ENCODE measurements at places on chromosomes 1 and 21.
A peak's percentile ranks its signal among the peaks of the same experiment; 100 is the strongest.

DNA sequence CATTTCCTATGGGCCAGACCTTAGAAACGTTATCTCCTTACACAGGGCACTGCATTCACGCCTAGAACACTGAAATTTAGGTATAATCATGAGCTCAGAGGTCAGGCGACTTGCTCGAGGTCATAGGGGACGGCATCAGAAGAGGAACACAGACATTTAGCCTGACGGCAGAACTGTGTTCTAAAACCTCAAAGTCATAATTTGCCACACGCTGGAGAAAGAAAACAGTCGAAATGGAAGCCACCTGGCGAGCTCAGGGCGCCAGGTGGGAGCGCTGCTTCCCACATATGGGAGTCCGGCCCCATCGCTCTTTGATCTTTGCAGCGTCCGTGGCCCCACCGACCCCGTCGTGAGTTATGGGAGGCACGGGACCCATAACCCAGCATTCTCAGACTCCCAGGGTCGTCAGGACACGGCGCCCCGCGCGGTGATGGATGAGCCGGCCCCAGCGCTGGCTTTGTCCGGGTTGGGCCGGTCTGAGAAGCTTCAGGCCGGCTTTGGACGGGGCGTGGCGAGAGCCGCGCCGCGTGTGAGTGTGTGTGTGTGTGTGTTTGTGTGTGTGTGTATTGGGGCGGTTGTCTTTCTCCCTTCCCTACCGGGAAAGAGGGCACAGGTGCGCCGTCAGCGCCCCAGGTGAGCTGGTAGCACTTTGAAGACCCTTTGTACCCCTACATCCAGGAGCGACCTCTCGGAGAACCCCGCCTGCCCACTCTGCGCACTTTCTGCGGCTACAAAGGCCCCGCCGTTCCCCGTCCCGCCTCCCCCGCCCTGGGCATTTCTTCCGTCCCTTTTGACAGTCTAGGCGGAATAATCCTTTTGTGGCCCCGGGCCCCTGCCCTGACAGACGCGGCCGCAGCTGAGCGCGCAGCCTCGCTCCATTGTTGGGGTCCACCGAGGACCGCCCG, 861 bp upstream of the DRAXIN start:
- no peak for DNase-seq

DNA sequence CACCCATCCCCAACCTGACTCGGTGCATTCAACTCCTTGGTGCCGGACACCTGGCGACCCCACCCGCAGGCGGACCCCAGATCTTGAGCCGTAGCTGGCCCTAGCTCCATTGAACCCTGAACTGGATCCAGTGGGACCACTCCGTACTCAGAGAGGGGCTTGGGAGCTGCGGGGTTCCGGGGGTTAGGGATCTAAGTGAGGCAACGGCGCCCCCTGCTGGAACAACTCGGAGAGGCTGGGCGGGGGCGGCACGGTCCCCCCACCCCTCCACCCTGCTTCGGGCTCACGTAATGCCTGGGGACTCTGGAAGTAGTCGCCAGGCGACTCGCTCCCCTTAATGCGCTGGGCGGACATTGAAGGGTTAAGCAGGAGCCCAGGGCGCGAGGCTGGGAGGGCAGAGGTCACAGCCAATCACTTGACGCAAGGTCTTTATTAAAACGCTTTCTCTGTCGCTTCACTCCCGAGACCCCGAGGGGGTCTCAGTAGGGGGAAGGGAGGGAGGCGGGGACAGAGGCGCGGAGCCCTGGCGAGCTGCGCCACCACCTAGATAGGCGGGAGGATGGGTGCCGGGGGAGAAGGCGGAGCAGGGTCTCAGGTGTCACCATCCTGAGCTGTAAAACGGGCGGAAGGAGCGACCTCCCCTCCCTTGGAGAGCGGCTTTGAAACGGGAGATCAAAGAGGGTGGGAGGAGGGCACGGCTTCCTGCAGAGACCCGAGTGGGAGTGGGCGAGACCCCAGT, 704 bp upstream of the CRABP2 start:
- peak; percentile 58 for DNase-seq

GRCh38 chr21:14842601-14843000, 222.2 kb downstream of the NRIP1 start:
- DNase-seq = no peak

GRCh38 chr1:197770243-197770642, 5.0 kb downstream of the DENND1B start:
- DNase-seq = no peak

GRCh38 chr1:222459652-222460051, 88.3 kb downstream of the HHIPL2 start:
- no peak for DNase-seq

- DNase-seq = no peak
Observed at GRCh38 chr1:62891956-62892562, 108.1 kb downstream of the ATG4C start.

- DNase-seq = no peak
Observed at GRCh38 chr1:155946633-155947219, 5.3 kb downstream of the RXFP4 start.

- DNase-seq = peak; percentile 21
Observed at GRCh38 chr1:88800382-88801051, 90.8 kb downstream of the GTF2B start.

GRCh38 chr1:220341126-220341525, 68.9 kb upstream of the RAB3GAP2 start:
- no peak for DNase-seq

DNA sequence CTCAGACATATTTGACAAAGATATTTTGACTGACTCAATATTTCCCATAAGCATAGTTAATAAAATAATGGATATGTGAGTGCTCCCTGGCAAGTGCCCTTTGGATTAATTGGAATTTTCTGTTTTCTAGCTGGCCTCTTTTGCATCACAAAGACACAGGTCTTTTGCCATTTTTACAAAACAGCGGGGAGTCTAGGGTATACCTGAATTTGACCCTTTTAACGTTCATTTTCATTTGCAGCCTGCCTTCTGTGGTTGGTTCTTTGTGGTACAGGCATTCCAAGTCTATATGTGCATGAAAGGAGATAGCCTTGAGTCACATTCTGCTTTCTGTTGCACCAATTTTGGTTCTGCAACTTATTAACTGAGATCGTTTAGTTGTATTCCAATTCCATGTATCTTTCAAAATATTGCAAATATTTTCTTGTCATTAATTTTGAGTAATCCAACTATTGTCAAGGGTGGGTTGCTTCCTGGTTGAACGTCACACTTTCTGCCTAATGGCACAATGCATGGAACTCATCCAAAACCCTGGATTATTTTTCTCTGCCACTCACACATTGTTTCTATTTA, 171.7 kb downstream of the CRB1 start:
- DNase-seq = no peak

DNA sequence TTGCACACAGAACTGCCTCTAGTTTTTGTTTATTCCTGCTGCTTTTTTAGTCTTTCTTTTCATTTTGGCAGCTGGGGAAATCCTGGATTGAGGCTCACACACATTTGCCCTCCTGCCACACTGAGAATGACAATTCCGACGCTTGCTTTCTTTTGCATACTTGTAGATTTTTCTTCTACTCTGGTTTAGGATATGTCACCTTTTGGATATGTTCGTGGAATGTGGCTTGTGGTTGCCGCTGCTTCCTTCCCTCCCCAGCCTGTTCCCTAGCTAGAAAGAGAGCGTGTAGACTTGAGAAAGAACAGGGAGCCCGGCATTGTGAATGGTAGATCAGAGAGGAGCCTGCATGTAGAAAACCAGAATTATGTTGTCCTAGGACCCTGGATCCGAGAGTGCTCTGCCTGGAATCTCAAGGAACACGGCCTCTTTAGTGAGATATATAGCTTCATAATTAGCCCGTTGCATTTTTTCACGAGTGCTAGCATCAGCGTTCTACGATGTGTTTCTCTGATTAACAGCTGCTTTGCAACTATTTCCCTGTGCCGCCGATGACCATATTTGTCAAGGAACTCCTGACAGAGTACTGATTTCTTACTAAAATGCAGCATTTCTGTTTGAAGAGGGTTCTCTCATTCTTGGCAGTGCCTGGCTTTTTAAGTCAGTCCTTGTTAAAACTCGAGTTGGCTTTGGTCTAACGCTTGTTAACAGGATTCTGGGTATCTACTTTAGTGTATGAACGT, 56.2 kb downstream of the PEX14 start:
- no peak for DNase-seq

GRCh38 chr1:53411541-53412152, 47.6 kb upstream of the DMRTB1 start:
- no peak for DNase-seq

Data from activated CD4-positive, CD25-positive, alpha-beta regulatory T cell (primary cell).